ENCODE measurements at places on chromosomes 11 and 22.

GRCh38 chr11:69367211-69367964 lies 73.4 kb downstream of the MYEOV start:
- no peak for DNase-seq

GRCh38 chr11:131025020-131025419 lies 108.7 kb upstream of the SNX19 start:
- no peak for DNase-seq

DNA sequence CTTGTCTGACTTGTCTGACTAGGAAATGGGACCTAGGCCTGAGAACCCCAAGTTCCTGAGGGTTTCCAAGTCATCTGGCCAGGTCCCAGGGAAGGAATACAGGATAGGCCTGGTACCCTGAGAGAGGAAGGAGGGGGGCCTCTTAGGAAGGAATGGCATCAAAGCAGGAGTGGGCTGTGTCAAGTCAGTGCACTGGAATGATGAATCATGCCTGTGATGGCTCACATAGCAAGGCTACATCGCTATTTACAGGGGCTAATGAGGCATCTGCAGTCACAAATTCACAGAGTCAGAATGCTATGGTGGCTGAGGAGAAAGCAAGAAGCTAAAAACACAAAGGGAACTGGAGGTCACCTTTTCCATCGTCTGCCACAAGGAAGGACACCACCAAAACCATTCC lies 247.3 kb downstream of the NXPE2 start:
- no peak for DNase-seq

DNA sequence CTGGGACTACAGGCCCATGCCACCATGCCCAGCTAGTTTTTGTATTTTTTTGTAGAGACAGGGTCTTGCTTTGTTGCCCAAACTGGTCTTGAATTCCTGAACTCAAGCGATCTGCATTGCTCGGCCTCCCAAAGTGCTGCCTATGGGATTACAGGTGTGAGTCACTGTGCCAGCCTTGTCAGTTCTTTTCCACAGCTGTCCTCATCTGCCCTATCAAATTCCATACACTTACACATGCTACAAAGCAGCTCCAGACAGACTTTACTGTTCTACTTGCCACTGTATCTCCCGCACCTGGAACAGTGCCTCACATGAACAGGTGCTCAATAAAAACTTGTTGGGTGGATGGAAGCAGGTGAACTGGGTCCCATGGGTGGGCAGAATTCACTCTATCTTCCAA lies 8.2 kb downstream of the STX5 start:
- DNase-seq = no peak

DNA sequence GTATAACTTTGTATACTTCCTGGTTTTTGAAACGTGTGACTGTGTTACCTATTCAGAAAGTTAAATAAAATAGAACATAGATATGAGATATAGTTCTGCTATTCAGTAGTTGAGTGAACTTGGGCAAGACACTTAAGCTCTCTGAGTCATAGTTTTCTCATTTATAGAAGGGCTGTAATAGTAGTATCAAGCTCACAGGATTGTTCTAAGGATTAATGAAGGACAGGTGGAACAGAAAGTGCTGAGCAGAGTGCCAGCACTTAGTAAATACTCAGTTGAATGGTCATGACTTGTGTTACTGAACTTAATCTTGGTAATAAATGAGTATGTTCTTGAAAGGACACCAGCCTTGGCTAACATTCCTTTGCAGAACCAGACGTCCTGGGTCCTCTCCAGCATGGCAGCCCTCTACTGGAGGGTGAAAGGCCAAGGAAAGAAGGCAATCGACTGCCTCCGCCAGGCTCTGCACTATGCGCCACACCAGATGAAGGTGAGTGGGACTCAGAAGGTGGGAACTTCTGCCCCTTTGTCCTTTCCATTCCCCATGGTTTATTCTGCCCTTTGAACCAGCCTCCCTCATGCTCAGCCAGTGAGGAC lies 131.2 kb downstream of the TTC17 start:
- no peak for DNase-seq

GRCh38 chr22:43563571-43563970 lies 151.8 kb downstream of the MPPED1 start:
- DNase-seq = no peak

DNA sequence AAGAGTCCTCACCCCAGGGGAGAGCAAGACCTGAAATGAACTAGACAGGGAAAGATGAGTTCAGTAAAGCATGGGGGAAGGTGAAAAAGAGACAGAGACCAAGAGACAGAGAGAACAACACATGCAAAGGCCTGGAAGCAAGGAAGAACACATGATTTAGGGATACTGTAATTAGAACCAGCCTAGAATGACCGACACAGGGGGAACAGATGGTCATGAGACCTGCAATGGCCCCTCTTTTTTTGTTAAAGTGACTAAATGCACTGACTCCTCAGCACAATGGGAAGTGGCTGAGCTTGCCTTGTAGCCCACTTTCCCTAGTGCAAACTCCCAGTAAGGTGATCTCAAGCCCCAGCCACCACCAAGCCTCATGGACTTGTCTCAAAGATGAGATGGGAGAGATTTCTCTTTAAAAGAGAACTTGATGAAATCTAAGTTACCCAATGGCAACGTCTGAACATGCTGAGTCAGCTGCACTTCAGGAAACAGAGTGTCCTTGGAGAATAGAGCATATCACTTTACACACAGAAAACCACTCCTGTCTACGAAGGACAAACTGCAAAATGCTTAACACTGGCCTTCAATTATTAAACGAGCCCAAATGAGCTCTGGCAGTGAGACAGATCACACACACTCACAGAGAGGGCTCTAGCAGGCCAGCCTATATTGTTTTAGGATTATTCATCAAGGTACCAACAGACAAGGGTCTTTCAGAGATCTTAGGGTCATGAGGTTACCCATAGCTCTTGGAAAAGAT lies 91.0 kb downstream of the SERGEF start:
- peak; percentile 5 for DNase-seq

- no peak for DNase-seq
These were observed 632.6 kb upstream of the KIRREL3 start for GRCh38 chr11:127632976-127633680.

GRCh38 chr11:125062931-125063428 lies at the start of gene SLC37A2:
Gene SLC37A2, plus strand, starts transcription at chr11:125063305. Its CDS starts 63 bp downstream, at chr11:125063368.
- DNase-seq = no peak

DNA sequence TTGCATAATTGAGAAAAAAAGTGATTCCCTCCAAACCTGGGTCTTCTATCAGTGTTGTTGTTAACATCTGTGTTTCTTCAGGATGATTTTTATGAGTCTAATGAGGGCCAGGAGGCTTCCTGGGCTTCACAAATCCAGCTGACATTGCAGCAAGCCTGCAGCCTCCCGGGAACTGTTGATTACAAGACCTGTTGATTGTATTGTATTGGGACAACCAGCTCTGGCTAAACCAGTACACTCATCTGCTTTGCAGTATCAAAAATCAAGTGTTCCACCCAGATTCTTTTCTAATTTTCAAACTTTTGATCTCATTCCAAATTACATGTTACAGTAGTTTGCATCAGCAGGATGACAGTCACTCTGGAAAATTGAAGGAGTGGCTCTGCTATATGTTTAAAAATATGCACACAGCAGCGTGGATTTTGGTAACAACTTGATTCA lies 16.1 kb upstream of the PRSS23 start:
- DNase-seq = no peak

Data from NCI-H510A (cell line).